ENCODE measurements at places on chromosomes 3 and 15.

GRCh38 chr3:63607716-63608115 lies 44.8 kb upstream of the SNTN start:
- no peak for DNase-seq

DNA sequence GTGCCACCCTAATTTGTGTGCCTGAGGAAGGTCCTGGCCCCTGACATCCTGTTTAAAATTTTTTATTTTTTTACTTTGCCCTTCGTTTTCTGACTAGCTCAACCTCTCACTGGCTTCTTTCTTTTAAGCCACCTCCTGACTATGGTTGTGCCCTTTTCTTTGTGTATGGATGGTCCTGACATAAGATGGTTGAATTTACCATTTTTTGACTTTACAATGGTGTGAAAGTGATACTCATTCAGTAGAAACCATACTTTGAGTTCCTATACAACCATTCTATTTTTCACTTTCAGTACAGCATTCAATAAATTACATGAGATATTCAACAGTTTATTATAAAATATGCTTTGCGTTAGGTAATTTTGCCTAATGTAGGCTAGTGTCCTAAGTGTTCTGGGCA lies 74.3 kb upstream of the PTX3 start:
- no peak for DNase-seq

DNA sequence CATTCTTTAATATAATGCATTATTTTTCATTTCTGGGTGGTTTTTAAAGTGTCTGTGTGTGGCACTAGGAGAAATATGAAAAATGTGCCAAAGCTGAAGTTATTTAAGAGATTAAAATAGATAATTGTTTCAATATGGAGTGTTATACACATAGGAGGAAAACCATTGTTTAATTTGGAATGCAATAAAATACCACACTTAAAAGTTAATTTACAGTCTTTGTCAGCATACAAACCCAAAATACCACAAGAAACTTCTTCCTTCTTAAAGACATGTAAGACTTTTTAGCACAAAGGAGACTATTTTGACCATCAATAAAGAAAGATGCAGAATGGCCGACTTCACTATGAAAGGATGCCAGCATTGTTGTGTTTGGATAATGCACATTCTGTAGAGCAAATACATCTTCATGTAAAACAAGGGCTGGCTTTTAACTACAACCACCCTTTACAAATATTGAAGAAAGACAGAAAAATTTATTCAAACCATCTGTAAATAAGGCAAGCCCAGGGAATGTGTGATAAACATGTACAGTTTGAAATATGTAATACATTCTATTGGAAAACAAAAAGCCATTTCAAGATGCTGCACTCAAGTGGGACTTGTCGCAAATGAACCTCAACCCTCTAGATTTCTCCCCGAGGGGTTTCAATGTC lies 1146.6 kb downstream of the ROBO1 start:
- DNase-seq: no peak

GRCh38 chr3:15346516-15346915 lies 14.1 kb upstream of the SH3BP5 start:
- no peak for DNase-seq

DNA sequence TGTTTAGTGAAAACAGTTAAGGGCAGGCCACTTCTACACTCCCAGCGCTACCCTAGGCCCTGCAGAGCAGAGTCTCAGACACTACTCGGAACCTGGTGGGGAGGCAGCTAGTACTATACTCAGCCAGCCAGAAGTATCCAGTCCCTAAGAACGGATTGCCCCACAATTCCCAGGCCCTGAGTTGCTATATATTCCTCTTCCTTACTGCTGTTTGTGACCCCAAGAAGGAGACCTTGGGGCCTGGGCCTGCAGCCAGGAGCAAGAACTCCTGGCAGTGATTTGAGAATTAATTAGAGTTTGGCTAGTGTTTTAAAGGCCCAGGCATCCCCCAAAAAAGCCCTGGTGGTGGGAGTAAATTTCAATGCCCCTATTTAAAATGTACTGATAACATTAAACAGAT lies 87.7 kb downstream of the RBPMS2 start:
- DNase-seq: no peak

- no peak for DNase-seq
Observed at GRCh38 chr15:52912172-52912571, 122.0 kb upstream of the ONECUT1 start.

DNA sequence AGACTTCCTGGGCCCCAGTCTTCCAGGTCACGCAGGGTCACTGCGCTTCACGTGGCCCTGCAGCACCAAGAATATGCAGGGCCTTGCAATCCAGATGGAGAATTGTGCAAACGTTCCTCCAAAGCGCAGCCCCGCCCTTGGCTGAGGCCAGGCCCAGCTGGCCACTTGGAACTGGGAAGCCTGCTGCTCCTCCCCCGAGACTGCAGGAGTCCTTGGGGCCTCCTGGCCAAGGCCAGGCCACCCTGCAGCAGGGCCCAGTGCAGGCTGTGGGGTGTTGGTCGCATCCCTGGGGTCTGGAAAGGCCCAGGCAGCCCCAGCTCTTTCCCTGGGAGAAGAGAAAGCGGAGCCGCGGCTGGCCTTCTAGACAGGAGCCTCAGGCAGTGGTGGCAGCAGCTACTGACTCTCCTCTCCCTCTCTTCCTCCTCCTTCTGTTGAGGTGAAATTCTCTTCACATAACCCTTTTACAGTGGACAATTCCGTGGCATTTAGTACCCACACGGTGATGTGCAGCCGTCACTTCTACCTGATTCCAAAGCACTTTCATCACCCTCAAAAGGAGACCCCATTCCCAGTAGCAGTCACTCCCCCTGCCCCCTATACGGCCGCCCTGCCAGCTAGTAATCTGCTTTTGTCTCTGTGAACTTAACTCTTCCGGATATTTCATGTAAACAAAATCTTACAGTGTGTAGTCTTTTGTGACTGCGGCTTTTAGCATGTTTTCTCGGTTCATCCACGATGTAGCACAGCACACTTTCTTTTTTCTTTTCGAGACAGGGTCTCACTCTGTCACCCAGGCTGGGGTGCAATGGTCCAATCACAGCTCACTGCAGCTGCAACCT lies 103.9 kb downstream of the TMEM266 start:
- DNase-seq: no peak

- DNase-seq: no peak
Observed at GRCh38 chr3:197468167-197468566, 87.6 kb downstream of the BDH1 start.

DNA sequence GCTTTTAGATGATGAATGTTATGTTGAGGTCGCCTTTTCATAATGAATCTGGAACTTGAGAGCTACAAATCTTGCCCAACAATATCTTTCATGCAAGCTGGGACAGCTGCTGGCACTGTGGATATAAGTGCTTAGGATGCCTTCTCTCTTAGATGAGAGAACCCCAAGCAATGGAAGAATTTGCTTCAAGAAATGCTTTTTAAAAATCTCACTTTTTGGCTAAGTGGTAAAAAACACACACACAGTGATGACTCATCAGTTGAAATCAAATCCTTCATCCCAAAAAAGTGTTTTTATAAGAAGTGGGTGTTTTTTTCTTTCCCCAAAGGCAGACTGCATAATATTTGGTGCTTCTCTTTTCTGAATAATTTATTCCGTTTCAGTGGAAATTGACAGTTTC lies 38.4 kb upstream of the GALNT15 start:
- DNase-seq: no peak

DNA sequence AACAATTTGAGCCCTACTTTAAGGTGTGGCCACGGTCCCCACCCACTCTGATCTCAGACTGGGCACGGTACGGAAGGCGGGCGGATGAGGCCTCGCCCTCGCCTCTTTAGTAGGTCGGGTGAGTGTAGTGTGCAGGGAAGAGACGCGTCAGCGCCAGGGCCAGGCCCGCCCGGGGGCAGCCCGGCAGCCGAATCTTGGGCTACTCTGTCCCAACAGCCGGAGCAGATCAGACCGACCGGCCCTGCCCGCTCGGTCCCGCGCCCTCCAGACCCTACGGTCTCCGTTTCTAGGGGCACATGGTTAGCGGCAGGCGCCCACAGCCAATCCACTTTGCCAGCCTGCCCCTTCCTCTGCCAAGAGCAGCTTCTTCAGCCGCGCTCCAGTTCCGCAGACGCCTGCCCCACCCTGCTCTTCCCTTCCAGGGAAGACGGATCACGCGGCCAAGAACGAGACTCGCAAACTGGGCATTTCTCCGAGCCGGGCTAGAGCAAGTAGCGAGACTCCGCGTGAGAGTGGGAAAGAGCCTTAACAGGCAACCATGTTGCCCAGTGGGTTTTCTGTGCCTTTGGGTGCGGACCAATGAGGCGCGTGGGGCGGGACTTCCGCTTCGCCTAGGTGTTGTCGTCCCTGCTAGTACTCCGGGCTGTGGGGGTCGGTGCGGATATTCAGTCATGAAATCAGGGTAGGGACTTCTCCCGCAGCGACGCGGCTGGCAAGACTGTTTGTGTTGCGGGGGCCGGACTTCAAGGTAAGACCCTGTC lies at the start of gene RNF13:
Gene RNF13, plus strand, starts transcription at position 610 of the 761 bp plus-strand sequence. CDS start 32,812 bp downstream, outside the sequence.
- peak; percentile 76 for DNase-seq

- DNase-seq: no peak
Observed at GRCh38 chr15:39820050-39820602, 37.5 kb upstream of the FSIP1 start.

GRCh38 chr3:177262396-177262795 lies 65.1 kb upstream of the TBL1XR1 start:
- DNase-seq: no peak

GRCh38 chr3:125146626-125147490 lies 65.7 kb downstream of the SLC12A8 start:
- no peak for DNase-seq

DNA sequence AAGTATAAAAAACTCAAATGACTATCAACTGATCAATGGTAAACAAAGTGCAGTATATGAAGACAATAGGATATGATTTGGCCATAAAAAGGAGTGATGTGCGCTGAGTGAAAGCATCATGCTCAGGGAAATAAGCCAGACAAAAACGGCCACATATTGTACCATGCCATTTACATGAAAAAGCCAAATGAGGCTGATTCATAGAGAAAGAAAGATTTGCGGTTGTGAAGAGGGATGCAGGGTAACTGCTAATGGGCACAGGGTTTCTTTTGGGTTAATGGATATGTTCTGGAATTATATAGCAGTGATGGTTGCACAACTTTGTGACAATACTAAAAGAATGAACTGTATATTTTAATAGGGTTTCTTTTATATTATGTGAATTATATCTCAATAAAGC lies 877.2 kb upstream of the CFAP20DC start:
- DNase-seq: no peak
